Fibroblast of mammary gland (primary cell): ENCODE measurements at places on chromosomes 2 and 18.

DNA sequence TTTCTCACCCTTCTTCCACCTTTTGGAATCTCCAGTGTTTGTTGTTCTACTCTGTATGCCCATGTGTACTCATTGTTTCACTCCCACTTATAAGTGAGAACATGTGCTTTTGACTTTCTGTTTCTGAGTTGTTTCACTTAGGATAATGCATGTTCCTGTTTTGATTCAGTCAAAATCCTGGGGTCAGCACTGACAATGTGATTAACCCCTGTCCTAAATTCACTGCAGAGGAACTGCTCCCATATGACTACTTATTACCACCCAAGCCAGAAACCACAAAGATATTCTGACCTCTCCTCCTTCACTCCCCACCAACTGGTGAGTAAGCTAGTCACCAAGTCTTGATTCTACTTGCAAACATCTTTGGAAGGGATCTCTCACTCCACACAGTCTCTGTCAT lies 251.4 kb upstream of the TCF4 start:
- peak; percentile 98 for DNase-seq

DNA sequence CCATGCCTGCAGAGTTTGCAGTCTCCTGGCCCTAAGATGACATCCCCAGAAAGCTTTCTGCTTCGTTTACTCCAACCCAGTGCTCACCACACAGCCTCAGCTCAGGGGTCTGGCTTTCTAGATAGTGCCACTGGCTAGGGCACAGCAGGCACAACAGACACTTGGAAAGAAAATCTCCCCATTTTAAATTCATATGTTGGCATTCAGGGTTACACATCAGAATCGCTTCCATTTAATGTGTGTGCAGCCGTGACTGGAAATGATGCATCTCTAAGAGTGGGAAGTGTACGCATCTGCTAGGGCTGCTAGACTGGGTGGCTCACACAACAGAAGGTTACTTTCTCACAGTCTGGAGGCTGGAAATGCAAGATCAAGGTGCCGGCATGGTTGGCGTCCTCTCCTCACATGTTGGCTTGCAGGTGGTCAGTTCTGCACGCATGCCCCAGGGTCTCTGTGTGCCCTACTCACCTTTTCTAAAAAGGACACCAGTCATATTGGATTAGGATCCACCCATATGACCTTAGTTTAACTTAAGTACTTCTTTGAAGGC lies 329.4 kb upstream of the RAB12 start:
- no peak for DNase-seq

- peak; percentile 20 for DNase-seq
Observed at GRCh38 chr2:73218298-73218697, 4.3 kb downstream of the SMYD5 start.

DNA sequence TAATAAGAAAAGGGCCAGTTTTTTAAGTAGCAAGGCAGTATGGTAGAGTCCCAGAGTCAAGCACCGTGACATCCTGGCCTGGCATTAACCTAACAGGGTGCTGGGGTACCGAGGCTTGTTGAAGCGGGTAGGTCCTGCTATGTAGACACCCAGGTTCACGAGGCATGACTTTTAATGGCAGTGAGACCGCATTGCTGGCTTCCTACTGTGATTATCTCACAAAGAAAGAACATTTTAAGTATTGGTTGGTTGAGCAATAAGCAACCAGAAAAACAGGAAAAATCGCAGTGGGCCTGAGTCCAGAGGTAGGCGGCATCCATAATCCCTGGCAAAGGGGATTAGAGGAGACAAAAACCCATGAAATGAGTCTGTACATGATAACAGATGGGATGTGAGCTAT lies 927.9 kb upstream of the ACVR2A start:
- no peak for DNase-seq

- DNase-seq, result no peak
Observed at GRCh38 chr2:55140316-55141219, 90.3 kb upstream of the RTN4 start.

GRCh38 chr2:16216558-16216945 lies 276.2 kb downstream of the MYCN start:
- DNase-seq, result no peak

DNA sequence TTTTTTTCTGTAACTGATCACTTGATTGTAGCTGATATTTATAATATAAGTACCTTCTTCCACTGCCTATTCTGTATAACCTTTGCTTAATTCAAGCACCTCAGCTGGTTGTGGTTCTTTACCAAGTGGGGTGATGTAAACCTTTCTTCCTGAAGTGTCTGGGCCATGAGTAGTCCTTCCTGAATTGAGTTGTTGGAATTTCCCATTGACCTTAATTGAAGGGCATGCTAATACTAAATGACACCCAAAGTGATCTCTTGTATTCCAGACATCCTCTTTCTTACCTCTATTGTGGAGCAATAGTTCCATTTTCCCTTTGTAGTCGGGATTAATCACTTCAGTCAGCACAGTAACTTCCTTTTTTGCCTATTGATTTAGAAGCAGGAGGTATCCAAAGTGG lies 1496.8 kb upstream of the CELF4 start:
- no peak for DNase-seq

DNA sequence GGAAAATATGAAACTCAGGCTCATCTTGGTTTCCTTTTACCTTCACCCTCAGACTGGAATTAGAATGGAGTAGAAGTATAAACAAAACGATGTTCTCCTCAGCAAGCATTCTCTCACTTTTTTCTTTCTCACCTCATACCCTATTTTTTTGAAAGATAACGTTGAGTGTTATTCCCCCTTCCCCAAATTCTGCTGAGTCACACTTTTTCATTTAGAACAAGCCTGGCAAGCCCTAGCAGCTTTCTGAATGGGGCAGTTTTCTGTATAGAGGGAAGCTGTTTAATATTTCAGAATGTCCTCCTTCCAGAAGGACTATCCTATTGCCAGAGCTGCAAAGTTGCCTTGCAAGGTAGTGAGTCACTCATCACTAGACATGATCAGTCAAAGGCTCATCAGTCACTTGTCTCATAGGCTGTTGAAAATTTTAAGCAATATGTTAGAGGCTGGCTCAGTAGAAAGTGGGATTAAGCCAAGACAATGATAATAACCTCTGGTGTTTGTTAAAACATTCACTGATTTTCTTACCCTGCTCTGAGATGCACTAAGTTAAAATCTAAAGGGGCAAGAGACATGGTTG lies 416.1 kb downstream of the RNF144A start:
- no peak for DNase-seq

GRCh38 chr18:53894675-53895442 lies 329.6 kb downstream of the MBD2 start:
- DNase-seq, result no peak

DNA sequence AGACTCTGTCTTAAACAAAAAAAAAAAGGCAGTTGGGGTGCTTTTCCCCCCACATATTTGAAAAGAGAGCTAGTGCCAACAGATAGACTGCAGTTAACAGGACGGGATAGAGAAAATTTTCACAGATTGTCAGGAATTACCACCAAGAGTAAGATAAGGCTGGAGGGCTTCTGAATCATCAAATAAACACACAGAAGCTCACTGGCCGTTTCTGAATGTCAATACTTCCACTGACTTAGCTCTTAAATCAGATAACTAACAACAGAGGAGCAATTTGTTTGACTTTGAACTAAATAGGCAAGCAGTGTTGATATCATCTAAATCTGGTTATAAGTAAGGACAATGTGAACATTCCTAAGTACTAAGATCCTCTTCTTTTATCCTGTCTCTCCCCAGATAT lies 34.7 kb downstream of the PIEZO2 start:
- no peak for DNase-seq

- DNase-seq, result no peak
Observed at GRCh38 chr2:96145848-96146152, 560 bp upstream of the DUSP2 start.

DNA sequence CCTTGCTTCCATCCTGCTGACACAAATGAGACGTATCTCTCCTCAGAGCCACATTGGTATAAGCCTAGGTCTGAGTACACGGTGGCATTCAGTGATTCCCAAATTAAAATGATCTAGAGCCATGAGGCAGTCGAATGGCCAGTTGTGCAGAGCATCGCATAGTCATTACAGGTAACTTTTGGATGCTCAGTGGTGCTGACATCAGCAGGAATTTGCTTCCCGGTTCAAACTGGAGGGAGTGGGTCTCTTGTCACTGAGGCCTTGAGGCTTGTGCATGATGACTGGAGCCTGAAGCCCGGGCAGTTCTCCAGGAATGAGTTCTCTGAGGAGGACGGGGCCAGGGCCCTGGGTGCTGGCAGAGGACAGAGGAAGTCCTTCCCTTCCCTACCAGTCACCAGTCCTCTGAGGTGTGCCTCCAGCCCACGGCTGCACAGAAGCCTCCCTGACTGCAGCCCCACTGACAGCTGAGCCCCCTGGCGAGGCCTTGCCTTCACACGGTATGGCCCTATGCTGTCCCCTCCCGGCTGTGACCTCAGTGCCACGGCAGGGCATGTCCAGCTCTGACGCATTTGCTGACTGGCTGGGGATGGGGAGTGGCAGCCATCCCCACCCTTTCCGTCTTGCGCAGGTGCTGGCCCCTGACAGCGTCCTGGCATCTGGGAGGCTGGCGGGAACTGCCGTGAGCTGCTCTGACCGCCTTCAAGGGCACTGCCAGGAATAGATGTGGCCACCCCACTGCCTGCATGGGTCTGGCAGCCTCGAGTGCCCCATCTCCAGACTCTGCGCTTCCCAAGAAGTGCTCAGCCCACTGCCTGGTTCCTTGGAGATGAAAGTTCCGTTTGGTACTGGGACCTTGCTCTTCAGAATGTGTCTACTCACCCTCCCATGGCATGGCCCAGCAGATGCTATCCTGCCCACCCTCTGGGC lies 117.4 kb downstream of the CELF4 start:
- no peak for DNase-seq

- DNase-seq, result peak; percentile 28
Observed at GRCh38 chr2:143856978-143857377, 662.9 kb downstream of the ZEB2 start.

GRCh38 chr2:239942090-239942489 lies 83.1 kb downstream of the NDUFA10 start:
- DNase-seq, result no peak

DNA sequence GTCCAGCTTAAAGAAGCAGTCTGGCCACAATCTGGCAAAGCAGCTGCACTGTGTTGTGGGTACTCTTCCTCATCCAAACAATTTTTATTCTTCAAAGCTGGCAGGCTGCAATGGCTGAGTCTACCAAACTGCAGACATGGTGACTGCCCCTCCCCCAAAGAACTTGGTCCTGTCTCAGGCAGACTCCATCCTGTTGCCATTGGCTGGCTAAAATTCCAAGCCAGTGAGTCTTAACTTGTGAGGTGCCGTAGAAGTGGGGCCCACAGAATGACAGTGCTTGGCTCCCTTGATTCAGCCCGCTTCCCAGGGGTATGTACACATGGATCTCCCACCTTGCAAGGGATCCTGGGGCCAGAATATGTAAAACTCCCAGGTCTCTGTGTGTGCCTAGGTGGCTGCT lies 14.5 kb upstream of the NXPH2 start:
- DNase-seq, result no peak

DNA sequence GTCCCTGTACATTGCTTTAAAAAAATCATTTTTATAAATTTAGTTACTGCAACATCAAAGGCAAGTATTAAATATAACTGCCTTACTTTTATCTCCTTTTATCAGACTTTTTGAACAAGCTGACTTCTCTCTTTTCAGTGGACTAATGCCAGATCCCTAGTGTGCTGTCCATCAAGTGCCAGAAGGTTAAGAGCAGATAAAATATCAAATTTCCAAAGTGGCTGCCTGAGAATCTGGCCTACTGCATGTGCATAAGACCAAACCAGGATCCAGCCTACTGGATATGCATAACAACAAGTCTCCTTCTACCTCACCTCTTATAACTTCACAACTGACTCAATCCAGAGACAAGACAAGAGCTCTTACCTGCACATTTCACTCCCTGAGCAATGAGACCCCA lies 59.8 kb upstream of the CHRNA1 start:
- no peak for DNase-seq

DNA sequence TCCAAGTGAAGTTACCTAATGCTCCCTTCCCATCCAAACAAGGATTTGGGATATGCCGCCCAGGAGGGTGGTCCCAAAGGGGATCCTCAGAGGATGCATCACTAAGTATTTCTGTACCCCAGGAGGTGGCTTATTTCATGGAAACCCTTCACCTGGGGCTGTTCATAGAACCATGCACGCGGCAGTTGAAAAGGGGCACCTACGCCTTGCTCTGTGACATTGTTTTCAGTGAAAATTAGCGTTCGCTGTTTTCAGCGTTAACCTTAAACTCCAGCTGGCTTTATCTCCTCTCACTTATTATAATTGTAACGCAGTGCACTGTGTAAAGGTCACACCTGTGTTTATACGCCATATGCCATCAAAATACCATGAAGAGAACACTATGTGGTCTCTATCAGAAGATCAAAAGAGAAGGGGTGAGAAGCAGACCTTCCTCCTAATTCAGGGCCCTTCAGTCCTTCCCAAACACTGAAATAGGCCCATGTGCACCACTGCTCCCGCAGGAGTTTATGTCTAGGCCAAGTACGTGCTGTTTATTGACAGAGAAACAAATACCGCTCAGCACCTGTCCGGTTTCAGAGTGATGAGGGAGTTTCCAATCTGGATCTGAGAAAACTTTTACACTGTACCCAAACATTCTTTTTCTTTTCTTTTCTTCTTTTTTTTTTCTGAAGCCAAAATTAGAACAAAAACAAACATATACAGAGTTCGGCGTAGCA lies 162.1 kb downstream of the BCL2 start:
- DNase-seq, result no peak

- DNase-seq, result no peak
Observed at GRCh38 chr2:46135958-46136357, 161.2 kb upstream of the EPAS1 start.

DNA sequence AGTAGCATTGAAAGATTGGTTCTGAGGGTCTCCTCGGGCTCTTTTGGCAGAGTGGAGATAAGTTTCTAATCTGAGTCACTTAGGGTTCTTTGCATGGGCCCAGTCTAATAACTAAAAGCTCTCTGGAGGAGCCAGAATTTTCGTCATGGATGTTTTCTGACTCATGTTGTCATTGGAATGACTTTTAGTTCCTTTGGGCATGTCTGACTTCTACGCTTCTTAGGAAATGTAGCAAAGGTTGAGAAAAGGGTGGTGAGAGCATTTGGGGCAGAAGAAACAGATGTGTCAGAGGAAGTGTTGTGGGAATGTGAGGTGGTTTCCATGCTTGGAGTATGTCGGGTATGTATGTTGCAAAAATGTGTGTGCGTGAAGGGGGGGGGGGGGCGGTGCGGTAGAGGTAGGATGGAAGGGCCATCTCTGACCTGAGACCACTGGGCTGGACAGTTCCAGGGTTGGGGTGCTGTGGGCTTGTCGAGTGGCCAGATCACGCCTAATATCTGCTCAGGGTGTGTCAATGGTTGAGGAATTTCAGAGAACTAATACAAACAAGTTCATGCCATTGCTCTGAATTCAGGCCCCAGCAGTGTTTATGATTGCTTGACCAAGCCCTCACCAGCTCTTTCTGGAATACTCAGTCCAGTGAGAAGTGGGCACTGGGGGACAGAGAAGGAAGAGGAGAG lies 26.9 kb downstream of the KLHL29 start:
- peak; percentile 99 for DNase-seq

- DNase-seq, result no peak
Observed at GRCh38 chr2:230269715-230270114, 44.2 kb downstream of the SP140 start.

GRCh38 chr2:34670482-34670881 lies 1071.4 kb upstream of the FAM98A start:
- DNase-seq, result no peak
